ENCODE measurements at places on chromosomes 2 and 18. TPM values are rescaled to one million over a fixed set of nuclear protein-coding genes. Genes with fewer than 3 reads are reported as not detected.
A peak's percentile ranks its signal among the peaks of the same experiment; 100 is the strongest.

Gene CACNB4
- polyA plus RNA-seq = 0.44 TPM

GRCh38 chr18:32767400-32767799 lies 5.4 kb downstream of the KLHL14 start:
- peaks cover 34% of the 10 kb centered on the region for H3K27me3 ChIP-seq
- no peaks in the 10 kb centered on the region for H3K36me3 ChIP-seq
- H3K4me1 ChIP-seq = peaks cover 23% of the 10 kb centered on the region
- H3K27ac ChIP-seq = no peak overlapping the region
- no peak for DNase-seq
- no peak overlapping the region for H3K4me3 ChIP-seq

DNA sequence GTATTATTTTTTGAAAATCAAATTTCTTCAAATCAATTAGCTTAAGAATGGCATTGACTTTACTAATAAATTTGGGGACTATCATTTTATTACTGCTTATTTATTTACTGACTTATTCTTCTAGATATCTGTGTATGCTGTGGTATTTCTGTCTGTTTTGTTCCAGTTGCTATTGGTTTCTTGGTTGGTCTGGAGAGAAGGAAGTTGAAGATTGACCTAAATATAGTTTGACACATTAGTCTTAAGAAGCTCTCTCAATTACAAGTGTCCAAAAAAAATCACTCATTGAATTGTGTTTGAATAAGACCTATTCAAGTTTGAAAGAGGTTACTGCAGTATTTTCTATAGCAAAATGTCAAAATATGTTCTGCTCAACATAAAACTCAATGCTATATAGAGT lies 153.3 kb upstream of the KYNU start:
- no peak overlapping the region for H3K27ac ChIP-seq
- no peak overlapping the region for H3K4me3 ChIP-seq
- H3K4me1 ChIP-seq = no peaks in the 10 kb centered on the region
- H3K27me3 ChIP-seq = no peaks in the 10 kb centered on the region
- no peak for DNase-seq
- H3K36me3 ChIP-seq = no peaks in the 10 kb centered on the region

DNA sequence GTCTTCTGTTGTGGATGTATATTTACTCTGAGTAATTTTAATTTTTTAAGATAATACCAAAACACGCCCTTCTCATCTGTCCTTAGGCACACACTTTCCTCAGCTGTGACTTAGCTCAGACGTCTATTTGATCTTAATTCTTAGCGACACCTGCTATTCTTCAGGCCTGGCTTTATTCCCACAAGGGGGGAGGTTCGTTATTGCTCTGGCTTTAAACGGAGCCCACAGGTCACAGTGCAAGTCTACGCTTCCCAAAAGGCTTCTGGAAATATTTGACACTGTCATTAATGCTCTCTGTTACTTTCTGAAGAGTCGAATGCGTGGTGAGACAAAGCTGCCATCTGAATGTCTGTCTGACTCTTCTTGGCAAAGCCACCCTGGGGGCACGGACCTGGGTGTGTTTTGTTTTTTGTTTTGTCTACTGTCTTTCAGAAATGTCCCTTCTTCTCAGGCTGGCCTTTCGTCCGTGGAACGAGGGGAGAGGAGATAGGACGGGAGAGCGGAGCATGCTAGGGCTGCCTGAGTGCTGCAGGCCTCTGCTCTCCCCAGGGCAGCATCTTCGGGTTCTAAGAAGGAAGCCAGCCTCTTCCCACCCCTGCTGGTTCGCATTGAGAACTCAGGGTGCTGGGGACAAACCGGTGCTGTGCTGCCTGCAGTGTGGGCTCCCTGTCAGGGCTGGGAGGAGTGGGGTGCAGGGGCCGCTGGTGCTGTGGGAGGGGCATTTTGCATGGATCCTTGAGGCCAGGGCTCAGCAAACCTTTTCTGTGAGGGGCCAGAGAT lies 61.9 kb downstream of the ASAP2 start:
- no peak for DNase-seq
- no peak overlapping the region for H3K27ac ChIP-seq
- H3K36me3 ChIP-seq = peaks cover 4% of the 10 kb centered on the region
- peaks cover 17% of the 10 kb centered on the region for H3K4me1 ChIP-seq
- H3K4me3 ChIP-seq = no peak overlapping the region

- peak overlapping the region; percentile 12 for H3K4me3 ChIP-seq
- H3K27me3 ChIP-seq = no peaks in the 10 kb centered on the region
- H3K4me1 ChIP-seq = no peaks in the 10 kb centered on the region
These were observed 3.7 kb downstream of the PLEK start for GRCh38 chr2:68368654-68369336.

DNA sequence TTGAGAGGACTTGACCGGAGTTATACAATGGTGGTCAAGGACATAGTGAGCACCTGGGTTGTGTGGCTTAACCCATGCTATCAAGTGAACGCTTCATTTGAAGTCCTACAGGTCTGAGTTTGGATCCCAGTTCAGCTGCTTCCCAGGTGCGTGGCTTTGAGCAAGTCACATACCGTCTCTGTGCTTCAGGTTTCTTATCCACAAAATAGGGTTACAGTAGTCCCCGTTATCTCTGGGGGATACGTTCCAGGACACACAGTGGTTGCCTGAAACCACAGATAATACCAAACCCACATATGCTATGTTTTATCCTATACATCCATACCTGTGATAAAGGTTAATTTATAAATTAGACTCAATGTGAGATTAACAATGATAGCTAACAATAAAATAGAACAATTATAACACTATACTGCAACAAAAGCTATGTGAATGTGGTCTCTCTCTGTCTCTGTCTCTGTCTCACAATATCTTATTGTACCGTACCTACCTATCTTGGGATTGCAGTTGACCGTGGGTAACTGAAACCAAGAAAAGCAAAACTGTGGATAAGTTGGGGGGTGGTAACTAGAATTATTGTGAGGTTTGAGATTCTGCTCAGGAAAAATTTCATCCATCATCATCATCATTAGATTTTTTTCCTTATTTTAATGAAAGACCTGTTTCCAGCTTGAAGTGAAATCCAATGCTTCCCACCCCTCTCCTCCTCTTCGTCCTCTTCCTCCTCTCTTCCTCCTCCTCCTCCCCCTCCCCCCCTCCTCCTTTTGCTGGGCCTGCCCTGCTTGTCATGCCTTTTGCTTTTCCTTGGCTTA lies 22.7 kb downstream of the LBH start:
- peak overlapping the region; percentile 70 for H3K27ac ChIP-seq
- no peaks in the 10 kb centered on the region for H3K27me3 ChIP-seq
- H3K4me3 ChIP-seq = no peak overlapping the region
- H3K36me3 ChIP-seq = peaks cover 27% of the 10 kb centered on the region
- peaks cover 54% of the 10 kb centered on the region for H3K4me1 ChIP-seq

DNA sequence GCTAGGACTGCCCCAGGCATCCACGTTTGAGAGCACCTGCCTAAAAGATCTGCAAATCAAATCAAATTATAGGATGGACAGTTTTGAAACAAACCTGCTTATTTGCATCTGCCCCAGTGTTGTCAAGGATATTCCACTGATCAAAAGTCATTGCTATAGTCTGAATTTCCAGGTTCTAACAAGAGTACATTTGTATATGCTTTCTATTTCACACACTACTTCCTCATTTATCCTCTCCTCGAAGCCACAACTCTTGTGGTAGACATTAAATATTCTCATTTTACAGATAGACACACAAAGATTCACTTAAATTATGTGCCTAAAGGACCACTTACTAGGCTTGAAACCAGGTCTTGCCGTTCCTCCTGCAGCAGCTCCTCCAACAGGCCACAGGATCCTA lies 11.9 kb upstream of the TET3 start:
- no peaks in the 10 kb centered on the region for H3K27me3 ChIP-seq
- no peaks in the 10 kb centered on the region for H3K36me3 ChIP-seq
- H3K27ac ChIP-seq = no peak overlapping the region
- H3K4me1 ChIP-seq = peaks cover 47% of the 10 kb centered on the region
- DNase-seq = no peak
- no peak overlapping the region for H3K4me3 ChIP-seq

Gene ZEB2
- 48.0 TPM for polyA plus RNA-seq

DNA sequence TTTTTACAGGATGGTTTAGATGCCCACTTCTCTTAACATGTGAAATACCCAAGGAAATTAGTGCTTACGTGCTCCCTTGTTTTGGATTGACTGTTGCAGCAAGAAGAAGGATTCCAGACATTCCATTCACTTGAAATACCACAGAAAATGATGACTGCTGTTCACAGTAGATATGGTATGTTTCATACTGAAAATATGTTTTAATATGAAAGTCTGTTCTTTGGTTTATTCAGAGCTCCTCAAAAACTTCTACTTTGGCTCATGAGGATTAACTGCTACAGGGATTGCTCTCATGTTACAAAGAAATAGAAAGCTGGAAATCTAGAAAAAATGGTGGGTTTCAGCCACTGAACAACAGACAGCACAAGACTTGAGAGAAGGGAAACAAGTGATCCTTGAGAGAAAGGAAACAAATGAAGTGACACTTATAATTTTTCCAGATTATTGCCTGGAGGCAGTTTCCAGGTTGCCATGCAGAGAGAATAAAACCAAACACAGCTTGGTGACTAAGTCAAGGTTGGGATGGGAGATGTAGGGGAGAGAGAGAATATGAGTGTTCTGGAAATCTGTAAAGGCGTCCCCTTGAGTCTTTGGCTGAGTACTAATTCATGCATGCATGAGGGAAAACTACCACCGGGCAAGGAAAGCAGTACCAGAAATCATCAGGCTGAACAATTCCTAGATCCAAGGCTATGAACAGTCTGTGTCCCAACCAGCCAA lies 348.1 kb downstream of the CLIP4 start:
- no peaks in the 10 kb centered on the region for H3K4me1 ChIP-seq
- H3K4me3 ChIP-seq = no peak overlapping the region
- no peak overlapping the region for H3K27ac ChIP-seq
- no peaks in the 10 kb centered on the region for H3K27me3 ChIP-seq

DNA sequence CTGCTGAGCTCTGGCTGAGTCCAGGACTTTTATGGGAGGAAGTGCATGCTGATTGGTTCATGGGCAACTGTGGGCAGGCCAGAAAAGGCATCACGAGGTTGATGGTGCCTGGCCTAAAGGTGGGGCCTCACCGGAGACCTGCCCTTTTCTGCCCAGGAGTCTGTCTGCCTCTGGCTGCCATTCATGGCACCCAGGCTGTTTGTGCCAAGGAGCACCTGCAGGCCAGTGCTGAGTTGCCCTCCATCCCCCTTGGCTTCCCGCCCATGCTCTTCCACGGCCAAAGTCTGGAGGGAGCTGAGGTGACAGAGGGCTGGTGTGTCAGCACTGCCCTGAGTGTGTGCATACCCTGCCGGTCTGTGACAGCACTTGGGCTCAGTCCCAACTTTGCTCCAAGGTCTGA lies 123.2 kb downstream of the PTH2R start:
- no peak overlapping the region for H3K27ac ChIP-seq
- H3K27me3 ChIP-seq = no peaks in the 10 kb centered on the region
- H3K36me3 ChIP-seq = no peaks in the 10 kb centered on the region
- DNase-seq = no peak
- H3K4me3 ChIP-seq = no peak overlapping the region
- H3K4me1 ChIP-seq = no peaks in the 10 kb centered on the region

Gene KCNE4
- polyA plus RNA-seq = 2.5 TPM

- DNase-seq = no peak
- H3K4me1 ChIP-seq = no peaks in the 10 kb centered on the region
- H3K27ac ChIP-seq = no peak overlapping the region
- H3K4me3 ChIP-seq = no peak overlapping the region
These were observed 5.5 kb downstream of the MSGN1 start for GRCh38 chr2:17821535-17822444.

Gene DSC3
- polyA plus RNA-seq = not detected

Gene SETBP1
- 2.0 TPM for polyA plus RNA-seq

DNA sequence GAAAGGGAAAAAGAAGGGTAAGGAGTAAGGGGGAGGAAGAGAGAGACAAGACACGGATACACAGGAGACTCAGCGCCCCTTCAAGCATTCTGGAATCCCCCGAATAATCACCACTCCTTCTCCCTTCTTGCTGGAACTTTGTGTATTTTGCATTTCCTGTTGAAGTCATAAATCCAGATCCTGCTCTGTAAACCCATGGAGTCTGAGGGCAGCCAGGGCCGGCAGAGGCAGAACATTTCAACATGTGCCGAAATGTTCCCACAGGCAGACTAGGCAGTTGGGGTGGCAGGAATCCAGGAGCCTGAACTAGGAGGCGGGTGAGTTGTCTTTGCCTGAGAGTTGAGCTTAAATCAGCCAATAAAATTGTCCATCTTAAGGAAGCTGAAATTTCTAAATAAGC lies 193.1 kb downstream of the SH3RF3 start:
- no peaks in the 10 kb centered on the region for H3K27me3 ChIP-seq
- H3K4me1 ChIP-seq = peaks cover 55% of the 10 kb centered on the region
- H3K4me3 ChIP-seq = no peak overlapping the region

Gene ZSWIM2
- polyA plus RNA-seq = not detected

Gene NEUROD1
- polyA plus RNA-seq = 3.6 TPM

DNA sequence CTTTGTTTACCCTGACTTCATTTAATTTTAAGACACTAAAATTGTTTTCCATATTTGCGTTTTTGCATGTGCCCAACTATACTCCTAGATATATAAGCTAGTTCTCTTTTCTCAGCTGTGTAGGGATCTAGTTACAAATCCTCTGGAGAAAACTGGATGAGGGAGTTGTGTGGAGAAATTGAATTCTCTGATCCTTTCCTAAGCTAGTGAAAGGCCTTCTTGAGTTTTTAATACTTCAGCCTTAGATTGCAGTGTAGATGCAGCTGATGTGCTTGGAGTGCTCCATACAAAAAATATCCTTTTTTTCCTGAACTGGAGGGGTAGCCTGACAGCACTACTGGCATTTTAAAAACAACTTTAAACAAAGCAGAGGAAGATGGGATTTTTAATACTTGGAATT lies 8.6 kb upstream of the MTX2 start:
- H3K36me3 ChIP-seq = no peaks in the 10 kb centered on the region
- peaks cover 14% of the 10 kb centered on the region for H3K27me3 ChIP-seq
- no peak overlapping the region for H3K4me3 ChIP-seq
- H3K4me1 ChIP-seq = no peaks in the 10 kb centered on the region

- H3K4me1 ChIP-seq = no peaks in the 10 kb centered on the region
- no peak overlapping the region for H3K27ac ChIP-seq
- H3K27me3 ChIP-seq = no peaks in the 10 kb centered on the region
- H3K4me3 ChIP-seq = no peak overlapping the region
These were observed 46.4 kb upstream of the STK39 start for GRCh38 chr2:168293766-168294165.

Gene EMILIN2
- polyA plus RNA-seq = 2.0 TPM

Gene SCN1A
- not detected for polyA plus RNA-seq
